A549 treated with CORT108297 at 1 μM for 4 hours (cell line): ENCODE measurements at places on chromosomes 4 and X. TPM values are rescaled to one million over a fixed set of nuclear protein-coding genes. Genes with fewer than 3 reads are reported as not detected.

Gene TRO
- total RNA-seq = 0.52 to 0.77 TPM (median 0.69 TPM) in 5 replicates

Gene PAK3
- 0.04 to 0.11 TPM (median 0.09 TPM) in 3 of 5 replicates, not detected in the others for total RNA-seq

Gene OTUD6A
- not detected in 5 replicates for total RNA-seq

Gene GPRASP1
- total RNA-seq = 0.29 to 0.48 TPM (median 0.37 TPM) in 5 replicates

Gene GPC3
- total RNA-seq = 0.18 TPM in 1 of 5 replicates, not detected in the others

Gene SPANXN4
- not detected in 5 replicates for total RNA-seq

Gene CYLC1
- not detected in 5 replicates for total RNA-seq

Gene FGFBP2
- 0.06 to 0.15 TPM (median 0.10 TPM) in 3 of 5 replicates, not detected in the others for total RNA-seq

Gene PGM2
- 13.7 to 14.8 TPM (median 13.9 TPM) in 5 replicates for total RNA-seq

Gene DCAF12L2
- 0.05 to 0.12 TPM (median 0.10 TPM) in 5 replicates for total RNA-seq

Gene VAMP7
- 28.1 to 35.5 TPM (median 30.1 TPM) in 5 replicates for total RNA-seq

Gene RTL9
- 0.05 to 0.08 TPM (median 0.06 TPM) in 5 replicates for total RNA-seq

Gene RPA4
- 0.15 to 0.41 TPM (median 0.29 TPM) in 5 replicates for total RNA-seq

Gene SLC10A6
- total RNA-seq = not detected in 5 replicates

Gene TIGD2
- 4.2 to 7.1 TPM (median 5.0 TPM) in 5 replicates for total RNA-seq

Gene ITIH6
- 0.01 to 0.02 TPM in 2 of 5 replicates, not detected in the others for total RNA-seq
